ENCODE measurements at places on chromosomes 12 and 14.

- no peak for DNase-seq
Observed at GRCh38 chr12:88856201-88856600, 275.9 kb upstream of the KITLG start.

DNA sequence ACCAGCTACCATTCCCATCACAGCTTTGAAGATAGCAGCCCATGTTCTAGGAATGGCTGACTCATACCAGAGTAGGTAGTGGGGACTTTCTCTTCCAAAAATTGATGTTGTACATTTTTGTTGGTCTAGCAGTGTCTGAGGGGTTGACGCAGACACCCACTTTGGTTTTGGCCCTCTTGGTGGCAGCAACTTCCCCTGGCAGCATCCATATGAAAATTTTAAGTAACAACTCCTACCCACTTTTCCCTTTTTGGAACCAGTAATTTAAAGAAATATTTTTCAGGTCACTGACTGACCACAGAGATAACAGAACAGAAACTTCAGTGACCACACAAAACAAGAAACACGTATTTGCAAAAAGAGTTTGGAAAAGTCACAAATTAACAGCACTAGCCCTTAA is 162.0 kb upstream of the TMCC3 start:
- no peak for DNase-seq

GRCh38 chr12:5072311-5072710 is 28.6 kb downstream of the KCNA5 start:
- no peak for DNase-seq

GRCh38 chr12:66620026-66620425 is 58.9 kb downstream of the GRIP1 start:
- no peak for DNase-seq

- no peak for DNase-seq
Observed at GRCh38 chr14:35369701-35370191, 34.8 kb downstream of the NFKBIA start.

GRCh38 chr14:51921026-51921425 is 60.6 kb downstream of the GNG2 start:
- no peak for DNase-seq

- DNase-seq: peak; percentile 67
Observed at GRCh38 chr12:121297435-121297991, 1.0 kb upstream of the CAMKK2 start.

DNA sequence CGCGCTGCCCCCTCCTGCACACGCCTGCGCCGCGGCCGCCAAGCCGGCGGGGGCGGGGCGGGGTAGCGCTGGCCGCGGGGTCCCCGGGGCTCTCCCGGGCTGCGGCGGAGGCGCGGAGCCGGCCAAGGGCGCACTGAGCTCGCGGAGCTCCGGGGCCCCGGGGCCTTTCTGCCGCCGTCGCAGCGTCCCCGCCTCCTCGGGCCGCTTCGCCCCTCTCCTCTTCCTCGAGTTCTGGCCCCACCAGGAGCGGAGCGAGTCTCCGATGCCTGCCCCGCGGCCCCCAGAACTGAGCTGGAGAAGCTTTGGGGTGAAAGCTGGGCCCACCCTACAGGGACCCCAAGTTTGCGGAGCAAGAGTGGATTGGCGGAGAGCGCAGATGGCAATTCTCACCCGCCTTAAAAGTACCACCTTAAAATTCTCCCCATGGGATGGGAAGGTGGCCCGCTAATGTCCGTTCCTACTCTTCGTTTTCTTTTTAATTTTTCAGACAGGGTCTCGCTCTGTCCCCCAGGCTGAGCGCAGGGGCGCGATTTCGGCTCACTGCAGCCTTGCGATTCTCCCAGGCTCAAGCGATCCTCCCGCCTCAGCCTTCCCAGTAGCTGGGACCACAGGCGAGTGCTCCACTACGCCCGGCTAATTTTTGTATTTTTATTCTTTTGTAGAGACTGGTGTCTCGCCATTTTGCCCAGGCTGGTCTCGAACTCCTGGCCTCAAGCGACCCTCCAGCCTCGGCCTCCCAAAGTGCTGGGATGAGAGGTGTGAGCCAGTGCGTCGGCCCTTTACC is 129.6 kb downstream of the NDUFA12 start:
- DNase-seq: no peak

- no peak for DNase-seq
Observed at GRCh38 chr14:65255029-65255545, 152.8 kb upstream of the MAX start.

DNA sequence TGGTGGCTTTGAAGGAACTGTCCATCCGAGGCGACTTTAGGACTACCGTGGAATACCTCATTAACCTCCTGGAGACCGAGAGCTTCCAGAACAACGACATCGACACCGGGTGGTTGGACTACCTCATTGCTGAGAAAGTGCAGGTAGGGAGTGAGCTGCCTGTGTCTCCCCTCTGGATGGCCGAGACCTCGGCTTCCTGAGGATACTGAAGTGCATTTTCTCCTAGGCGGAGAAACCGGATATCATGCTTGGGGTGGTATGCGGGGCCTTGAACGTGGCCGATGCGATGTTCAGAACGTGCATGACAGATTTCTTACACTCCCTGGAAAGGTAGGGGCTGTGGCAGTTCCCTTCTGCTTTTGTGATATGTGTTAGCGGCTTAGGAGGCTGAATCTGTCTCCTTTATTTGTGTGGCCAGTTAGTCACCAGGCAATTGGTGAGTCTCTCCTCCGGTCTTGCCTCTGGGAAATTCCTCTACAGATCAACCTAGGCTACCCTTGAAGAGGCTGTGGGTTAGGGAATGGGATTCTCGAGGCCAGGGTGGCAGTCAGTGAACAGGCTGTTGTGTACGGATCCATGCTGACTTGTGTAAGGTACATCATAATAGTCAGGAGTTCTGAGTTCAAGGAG is 75.3 kb downstream of the ACACB start:
- no peak for DNase-seq

- DNase-seq: no peak
Observed at GRCh38 chr14:100544506-100545141, 42.6 kb downstream of the BEGAIN start.

GRCh38 chr12:100215209-100215608 is 14.6 kb downstream of the ACTR6 start:
- DNase-seq: no peak

DNA sequence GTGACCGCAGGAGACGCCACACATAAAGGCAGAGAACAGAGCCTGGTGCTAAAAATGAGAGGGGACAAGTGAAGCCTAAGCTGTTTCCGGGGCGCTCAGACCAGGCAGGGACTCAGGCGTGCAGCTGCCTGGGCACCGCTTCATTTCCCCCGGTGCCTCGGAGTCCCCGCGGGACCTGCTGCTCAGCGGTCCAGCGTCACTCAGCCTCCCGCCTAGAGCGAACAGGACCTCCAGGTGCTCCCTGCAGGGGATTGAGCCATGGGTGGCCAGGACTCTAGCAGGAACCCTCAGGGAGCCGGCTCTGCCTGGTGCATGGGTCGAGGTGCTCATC is 31.0 kb downstream of the CCDC85C start:
- DNase-seq: no peak

GRCh38 chr12:74747305-74747704 is 209.7 kb downstream of the ATXN7L3B start:
- DNase-seq: no peak

DNA sequence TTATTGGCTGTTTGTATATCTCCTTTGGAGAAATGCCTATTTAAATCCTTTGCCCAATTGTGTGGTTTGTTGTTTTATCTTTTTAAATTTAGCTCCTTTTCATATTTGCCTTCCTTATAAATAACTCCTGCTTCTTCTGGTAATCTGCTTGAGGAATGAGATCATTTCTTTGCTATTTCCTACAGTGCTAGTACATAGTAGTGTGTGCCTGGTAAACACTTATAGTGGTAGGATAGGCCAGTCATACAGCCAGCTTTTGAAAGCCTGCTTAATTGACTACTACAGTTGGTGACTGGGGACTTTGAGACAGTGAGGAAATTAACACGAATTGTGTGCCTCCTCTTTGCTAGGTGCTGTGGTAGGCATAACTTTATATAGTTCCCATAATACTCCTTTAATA is 68.7 kb downstream of the BORCS5 start:
- no peak for DNase-seq

- no peak for DNase-seq
Observed at GRCh38 chr14:92670160-92670559, 78.3 kb downstream of the LGMN start.

GRCh38 chr12:122078141-122079032 is at the start of gene MLXIP:
Gene MLXIP, plus strand, starts transcription at chr12:122078756. Its CDS starts 98 bp downstream, at chr12:122078854.
- peak; percentile 91 for DNase-seq

DNA sequence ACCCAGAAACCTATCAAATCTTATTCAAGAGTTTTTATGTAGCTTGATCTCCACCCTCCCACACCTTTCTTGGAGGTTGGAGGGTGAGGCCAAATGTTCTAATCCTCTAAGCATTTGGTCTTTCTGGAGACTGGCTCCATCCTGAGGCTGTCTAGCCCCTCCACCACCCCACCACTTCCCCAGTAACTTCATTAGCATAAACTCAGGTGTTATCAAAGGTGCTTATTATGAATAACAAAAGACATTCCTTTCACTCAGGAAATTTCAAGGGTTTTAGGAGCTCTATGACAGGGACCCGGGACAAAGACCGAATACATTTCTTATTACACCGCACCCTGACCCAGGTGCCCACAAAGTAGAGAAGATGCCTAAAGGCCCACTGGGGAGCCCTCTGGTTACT is 2.8 kb upstream of the TMEM229B start:
- no peak for DNase-seq

DNA sequence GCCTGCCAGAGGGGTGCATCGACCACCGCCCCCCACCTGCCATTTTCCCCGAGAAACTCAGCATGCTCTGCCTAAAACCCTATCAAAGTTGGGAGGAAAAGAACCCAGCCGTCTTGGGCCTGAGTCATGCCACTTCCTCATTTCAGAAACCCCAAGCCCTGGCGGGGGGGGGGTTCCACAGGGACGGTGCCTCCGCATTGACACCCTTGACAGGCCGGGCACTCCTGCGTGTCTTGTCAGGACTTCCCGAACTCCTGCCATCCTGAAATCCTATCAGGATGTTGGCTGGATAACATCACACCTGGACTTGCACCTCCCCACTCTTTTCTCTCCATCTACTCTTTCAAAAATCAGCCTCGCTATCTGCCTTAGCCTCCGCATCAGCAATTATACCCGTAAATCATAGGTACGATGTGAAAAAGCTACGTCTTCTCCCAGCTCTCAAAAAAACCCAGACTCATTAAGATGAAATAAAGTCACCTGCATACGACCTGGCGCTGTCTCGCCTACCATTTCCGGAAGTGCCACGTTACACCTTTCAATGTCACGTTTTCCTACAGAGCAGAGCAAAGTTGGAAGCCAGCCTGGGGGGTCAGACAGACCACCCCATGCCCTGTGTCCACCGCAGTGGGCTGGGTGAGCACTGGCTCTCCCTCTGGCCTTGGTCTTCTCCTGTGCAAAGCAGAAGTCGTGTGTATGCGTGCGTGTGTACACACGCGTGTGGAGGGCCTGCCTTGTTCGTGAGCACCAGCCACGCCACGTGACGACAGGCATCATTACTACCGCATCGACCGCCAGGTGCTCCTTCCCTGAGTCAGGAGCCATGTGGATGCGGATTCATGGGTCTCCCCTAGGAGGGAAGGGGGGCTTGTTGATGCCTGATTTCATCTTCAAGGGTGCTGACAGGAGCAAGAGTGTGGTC is 96.7 kb downstream of the RFLNA start:
- DNase-seq: peak; percentile 67

DNA sequence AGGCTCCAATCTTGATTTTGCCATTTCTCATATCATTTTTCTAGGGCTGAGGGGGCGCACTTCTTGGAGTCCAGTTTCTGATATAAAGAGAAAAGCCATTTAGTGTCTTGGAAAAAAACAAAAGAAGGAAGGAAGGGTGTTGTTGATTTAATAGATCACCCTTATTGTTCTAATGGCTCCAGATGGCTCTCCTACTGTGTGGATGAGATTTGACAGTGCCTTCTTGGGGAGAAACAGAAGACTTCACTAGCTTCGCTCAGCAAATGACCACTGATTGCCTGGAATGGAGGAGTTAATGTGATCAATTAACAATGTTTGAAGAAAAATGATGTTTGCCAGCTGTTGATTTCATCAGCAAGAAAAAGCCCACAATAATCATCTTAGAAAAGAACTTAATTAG is 216.2 kb downstream of the APAF1 start:
- no peak for DNase-seq

GRCh38 chr12:22115711-22116110 is 69.7 kb downstream of the CMAS start:
- DNase-seq: no peak

- no peak for DNase-seq
Observed at GRCh38 chr12:77299001-77299400, 233.6 kb upstream of the E2F7 start.

DNA sequence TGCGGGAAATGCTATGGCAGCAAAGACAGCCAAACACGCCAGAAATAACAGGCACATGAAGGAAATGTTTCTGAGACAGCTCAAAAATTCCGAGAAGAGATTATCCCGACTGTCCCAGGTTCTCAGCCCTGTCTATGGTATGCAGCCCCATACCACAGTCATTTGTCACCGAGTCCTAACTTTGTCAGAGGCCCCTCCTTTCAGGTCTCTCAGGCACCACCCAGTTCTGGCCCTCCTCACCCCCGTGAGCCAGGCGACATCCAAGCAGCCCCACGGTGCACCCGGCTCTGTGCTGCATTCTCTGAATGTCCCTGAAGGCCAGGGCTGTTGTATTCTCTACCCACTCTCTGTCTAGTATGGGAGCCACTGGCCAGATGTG is 24.0 kb downstream of the SSH1 start:
- DNase-seq: no peak

DNA sequence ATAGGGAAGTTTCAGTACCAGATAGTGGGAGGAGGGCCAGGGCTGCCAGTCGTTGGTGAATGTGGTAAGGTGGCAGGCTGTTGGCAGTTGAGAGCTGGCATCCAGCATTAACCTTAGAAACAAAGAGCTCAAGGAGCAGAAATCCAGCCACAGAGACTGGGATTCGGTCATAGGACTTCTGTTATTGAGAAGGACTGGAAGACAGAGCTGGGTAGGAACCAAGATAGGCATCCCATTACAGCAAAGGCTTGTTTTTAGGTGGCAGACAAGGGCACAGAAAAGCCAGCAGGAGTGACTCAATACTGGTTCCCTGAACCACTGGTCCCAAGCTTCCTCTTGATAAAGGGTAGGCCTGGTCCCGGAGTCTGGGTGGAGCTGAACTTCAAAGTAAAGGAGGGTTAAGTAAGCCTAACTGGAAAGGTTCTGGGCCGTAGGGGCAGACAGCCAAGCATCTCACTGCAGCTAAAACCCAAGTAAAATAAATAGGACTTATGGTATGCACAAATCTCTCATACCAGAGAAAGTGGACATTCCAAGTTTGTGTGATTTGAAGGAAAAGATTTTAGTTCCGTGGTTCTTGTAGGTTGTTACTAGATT is 147.9 kb downstream of the ETV6 start:
- no peak for DNase-seq

GRCh38 chr14:75578102-75578785 is at the start of gene FLVCR2:
Gene FLVCR2, plus strand, starts transcription at chr14:75578620. Its CDS starts 353 bp downstream, at chr14:75578973.
- DNase-seq: peak; percentile 72

- DNase-seq: no peak
Observed at GRCh38 chr12:127267128-127267527, 999.8 kb upstream of the TMEM132C start.

All from stimulated activated CD4-positive, alpha-beta T cell treated with anti-CD3 and anti-CD28 coated beads, Interleukin-4, amount 100 ng/mL, for 1 hour (primary cell).